ENCODE measurements at places on chromosomes 5 and 9. TPM values are rescaled to one million over a fixed set of nuclear protein-coding genes. Genes with fewer than 3 reads are reported as not detected.

Gene BARHL1
- total RNA-seq = not detected

Gene TMC1
- 0.03 TPM for total RNA-seq

Gene DMRTA1
- total RNA-seq = 0.53 TPM

Gene TUSC1
- 6.1 TPM for total RNA-seq

Gene CDX1
- total RNA-seq = not detected

Gene CNTNAP3
- total RNA-seq = 10.0 TPM

Gene ADAMTS16
- 1.9 TPM for total RNA-seq

Gene IFNA13
- total RNA-seq = not detected

Gene COL5A1
- total RNA-seq = 54.8 TPM

Gene ENTR1
- 72.1 TPM for total RNA-seq

Gene GPSM1
- 12.6 TPM for total RNA-seq

Gene MARVELD2
- total RNA-seq = 2.4 TPM

Gene CCL28
- 0.03 TPM for total RNA-seq

Gene NTRK2
- total RNA-seq = not detected

Gene DYNC2I2
- 131 TPM for total RNA-seq

Gene TMEM252
- not detected for total RNA-seq

Gene ADAMTSL1
- 0.11 TPM for total RNA-seq

Gene CACNA1B
- total RNA-seq = 0.02 TPM

Gene CCL21
- total RNA-seq = not detected

Gene NANS
- total RNA-seq = 70.6 TPM

Gene NR2F1
- 4.3 TPM for total RNA-seq

Gene CTXN3
- total RNA-seq = not detected

Gene PRLR
- 0.10 TPM for total RNA-seq

Gene OR1Q1
- not detected for total RNA-seq

Gene ZNF462
- total RNA-seq = 3.3 TPM

Gene LCN12
- 0.82 TPM for total RNA-seq

Gene OGN
- not detected for total RNA-seq

Gene KCNMB1
- not detected for total RNA-seq

Gene C1QTNF2
- total RNA-seq = 0.10 TPM

Gene KCNIP1
- not detected for total RNA-seq

Gene EPB41L4A
- total RNA-seq = 2.5 TPM

Gene FRRS1L
- total RNA-seq = 0.15 TPM

Gene SPATA9
- not detected for total RNA-seq

Gene SNAPC4
- 12.0 TPM for total RNA-seq

Gene ERGIC1
- total RNA-seq = 372 TPM

Gene RNF180
- 0.36 TPM for total RNA-seq

Gene CNTFR
- total RNA-seq = 0.17 TPM

Gene CARD6
- total RNA-seq = 2.9 TPM

Gene SLC9A3
- total RNA-seq = 2.2 TPM

Gene TRIM36
- 1.8 TPM for total RNA-seq

Gene SPINK6
- 0.45 TPM for total RNA-seq

Gene OBP2B
- not detected for total RNA-seq

Gene PRUNE2
- total RNA-seq = 0.08 TPM

Gene SPATA31D4
- not detected for total RNA-seq

Gene ZMAT2
- total RNA-seq = 81.9 TPM

Gene PCDHAC2
- total RNA-seq = 3.9 TPM

Gene GPR150
- total RNA-seq = 0.16 TPM

Gene SPINK1
- total RNA-seq = 0.63 TPM

Measured in A549 treated with Hydrocortisone at 1 μM for 4 hours (cell line).